H9 (cell line): ENCODE measurements at places on chromosomes 6 and 20.
A peak's percentile ranks its signal among the peaks of the same experiment; 100 is the strongest.

DNA sequence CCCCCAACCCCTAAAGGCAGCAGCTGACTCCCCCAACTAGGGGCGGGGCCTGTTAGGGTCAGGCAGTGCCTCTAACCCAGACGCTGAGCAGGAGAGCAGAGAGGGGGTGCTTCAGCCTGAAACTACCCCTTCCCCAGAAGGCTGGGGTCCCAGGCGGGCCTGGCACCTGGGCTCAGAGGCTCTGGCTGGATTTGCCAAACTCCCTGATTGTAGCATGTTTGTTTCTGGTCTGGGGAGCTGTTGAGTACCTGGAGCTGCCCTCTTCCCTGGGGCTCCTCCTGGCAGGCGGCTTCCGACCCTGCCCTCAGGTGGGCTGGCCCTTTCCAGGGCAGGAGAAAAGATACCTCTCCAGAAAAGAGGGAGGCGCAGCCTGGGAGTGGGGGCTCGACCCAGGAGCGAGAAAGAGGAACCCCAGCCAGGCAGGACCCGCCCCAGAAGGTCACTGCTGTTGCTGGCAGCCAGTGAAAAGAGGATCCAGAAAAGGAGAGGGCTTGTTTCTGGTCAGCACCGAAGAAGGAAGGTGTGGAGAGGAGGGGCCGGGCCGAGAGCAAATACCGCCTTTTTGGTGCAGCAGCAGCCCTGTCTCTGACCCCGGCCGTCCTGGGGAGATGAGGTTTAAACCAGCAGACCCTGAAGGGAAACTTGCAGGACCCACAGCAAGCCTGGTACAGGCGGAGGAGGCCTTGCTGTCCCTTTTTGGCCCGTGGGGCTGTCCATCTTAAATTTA, 810 bp upstream of the ABHD16B start:
- no peak for DNase-seq

- DNase-seq = no peak
Observed at GRCh38 chr20:56439771-56440291, 27.8 kb downstream of the CASS4 start.

DNA sequence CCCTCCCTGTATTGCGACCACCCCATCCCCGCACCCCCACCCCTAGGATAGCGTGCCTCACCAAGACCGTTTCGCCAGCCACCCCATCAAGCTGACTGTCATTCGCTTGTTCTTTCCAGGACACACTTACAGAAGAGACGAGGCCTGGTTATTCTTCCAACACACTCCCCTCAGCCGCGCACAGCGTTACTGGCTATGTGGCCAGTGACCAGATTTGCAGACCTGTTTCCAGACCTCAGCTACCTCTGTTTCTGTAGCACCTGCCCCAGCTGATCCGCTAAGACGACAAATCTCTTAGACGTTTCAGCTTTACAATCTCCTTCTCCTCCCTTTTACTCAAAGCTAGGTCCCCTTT, 26.1 kb downstream of the HLA-F start:
- no peak for DNase-seq

DNA sequence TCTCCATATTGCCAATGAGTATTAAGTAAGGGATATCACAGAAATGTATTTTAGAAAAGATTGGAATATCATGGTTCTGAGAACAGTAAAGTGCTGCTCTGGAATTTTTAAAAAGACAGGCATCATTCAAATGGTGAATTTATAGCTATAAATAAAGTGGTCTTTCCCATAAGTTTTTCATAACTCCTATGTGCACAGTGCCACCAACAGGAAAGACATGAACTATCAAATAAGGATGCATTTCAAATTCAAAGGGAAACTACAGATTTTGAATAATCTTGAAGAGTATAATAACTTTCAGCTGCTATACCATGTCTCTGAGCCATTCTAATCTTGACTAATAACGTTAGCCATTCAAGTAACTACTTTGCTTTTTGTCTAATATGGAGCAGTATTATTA, 456.8 kb upstream of the GJE1 start:
- no peak for DNase-seq

DNA sequence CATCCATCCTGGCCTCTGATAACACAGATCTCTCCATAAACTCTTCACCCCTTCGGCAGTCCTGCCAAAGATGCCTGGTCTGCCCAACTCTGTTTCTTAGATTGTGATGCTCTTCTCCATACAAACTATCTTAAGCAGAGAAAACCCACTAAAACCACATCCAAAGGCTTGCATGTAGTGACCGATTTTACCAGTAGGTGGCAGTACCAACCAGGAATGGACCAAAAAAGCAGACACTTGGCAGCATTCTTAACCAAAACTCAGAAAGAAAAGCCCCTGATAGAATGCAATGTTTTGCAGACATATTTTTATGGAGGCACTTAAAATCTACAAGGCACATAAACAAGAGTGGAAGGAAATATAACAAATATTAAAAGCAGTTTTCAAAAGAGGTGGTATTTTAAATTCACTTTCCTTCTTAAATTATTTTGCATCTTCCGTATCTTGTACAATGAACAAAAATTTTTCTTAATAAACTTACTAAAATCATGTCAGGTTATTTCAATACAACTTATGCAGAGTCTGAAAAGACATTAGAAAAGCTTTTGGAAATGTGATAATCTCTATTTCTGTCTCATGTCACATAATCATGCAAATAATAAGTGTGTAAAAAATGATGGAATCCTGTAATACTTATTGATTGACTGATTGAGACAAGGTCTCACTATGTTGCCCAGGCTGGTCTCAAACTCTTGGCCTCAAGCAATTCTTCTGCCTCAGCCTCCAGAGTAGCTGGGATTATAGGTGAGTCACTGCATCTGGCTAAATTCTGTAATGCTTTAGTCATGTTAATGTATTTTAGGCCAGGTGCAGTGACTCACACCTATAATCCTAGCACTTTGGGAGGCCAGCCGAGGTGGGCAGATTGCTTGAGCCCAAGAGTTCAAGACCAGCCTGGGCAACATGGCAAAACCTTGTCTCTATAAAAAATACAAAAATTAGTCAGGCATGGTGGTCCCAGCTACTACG, 29.4 kb downstream of the LRP11 start:
- DNase-seq = peak; percentile 58

GRCh38 chr6:25065666-25066065, 129.9 kb upstream of the RIPOR2 start:
- no peak for DNase-seq

- no peak for DNase-seq
Observed at GRCh38 chr6:125104425-125104824, 49.1 kb upstream of the TPD52L1 start.

DNA sequence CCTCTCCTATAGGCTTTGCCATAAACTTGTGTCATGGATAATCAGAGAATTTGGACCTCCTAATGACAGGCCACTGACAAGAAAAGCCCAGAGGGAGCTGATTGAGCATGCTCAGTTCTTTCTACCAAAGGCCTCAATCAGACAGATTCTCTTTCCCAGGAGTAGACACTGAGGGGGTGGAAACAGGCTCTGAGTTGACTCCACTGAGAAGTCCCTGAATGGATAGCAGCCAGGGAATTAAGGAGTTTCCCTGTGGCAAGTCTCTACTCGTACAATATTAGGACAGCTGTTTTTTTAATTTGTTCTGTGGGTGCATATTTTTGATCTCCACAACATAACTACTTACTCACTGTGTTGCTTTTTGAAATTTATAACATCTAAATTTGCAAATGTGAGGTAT, 63.3 kb downstream of the SLC16A10 start:
- DNase-seq = no peak

GRCh38 chr6:111975466-111975865, 78.4 kb upstream of the CCN6 start:
- no peak for DNase-seq

- DNase-seq = no peak
Observed at GRCh38 chr6:45997875-45998506, 17.7 kb downstream of the CLIC5 start.

DNA sequence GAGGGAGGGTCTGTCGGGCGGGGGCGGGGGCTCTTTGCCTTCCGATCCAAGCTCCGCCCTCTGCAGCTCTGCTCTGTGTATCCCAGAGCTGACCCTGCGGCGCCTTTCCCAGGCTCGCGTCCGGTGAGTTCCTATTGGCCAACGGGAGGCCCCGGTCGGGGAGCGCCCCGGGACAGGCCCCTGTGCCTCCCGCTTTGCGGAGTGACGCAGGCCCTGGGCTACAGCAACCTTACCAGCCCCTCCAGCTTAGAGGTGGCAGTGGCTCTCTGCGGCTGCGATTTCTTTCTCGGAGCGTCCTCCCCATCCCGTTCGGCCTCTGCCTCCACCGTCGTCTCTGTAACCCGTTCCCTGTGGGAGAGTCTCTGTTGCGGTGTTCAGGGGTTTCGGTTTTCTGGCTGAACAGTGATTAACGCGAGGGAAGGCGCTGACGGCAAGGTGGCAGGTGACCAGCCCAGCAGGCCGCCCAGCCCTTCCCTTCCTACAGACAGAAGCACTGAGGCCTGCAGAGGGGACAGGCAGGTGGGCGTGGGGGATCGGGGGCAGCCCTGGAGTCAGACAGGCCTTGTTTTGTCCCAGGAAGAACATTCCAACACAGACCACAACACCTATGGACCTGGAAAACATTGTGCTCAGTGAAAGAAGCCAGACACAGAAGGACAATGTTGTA, 18.1 kb upstream of the CEBPB start:
- DNase-seq = peak; percentile 98

DNA sequence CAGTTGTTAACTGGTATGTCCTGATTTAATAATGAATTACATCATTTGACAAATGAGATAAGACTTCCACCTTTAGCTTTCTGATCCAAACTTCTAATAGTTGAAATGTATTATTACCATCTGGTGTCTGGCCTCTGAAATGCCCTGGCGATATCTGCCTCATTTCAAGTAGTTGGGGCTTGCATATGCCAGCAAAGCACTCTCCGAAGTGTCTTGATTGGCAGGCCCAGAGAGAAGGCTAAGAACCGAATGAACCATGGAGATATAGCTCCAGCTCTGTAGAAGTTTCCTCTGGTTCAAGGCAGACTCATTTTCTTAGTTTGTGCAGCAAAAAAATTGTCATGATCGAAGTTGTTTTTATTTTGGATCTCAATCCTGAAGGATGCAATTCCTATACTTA, 13.4 kb upstream of the HIVEP2 start:
- DNase-seq = no peak

GRCh38 chr6:119200512-119201175, 122.2 kb upstream of the FAM184A start:
- DNase-seq = no peak

DNA sequence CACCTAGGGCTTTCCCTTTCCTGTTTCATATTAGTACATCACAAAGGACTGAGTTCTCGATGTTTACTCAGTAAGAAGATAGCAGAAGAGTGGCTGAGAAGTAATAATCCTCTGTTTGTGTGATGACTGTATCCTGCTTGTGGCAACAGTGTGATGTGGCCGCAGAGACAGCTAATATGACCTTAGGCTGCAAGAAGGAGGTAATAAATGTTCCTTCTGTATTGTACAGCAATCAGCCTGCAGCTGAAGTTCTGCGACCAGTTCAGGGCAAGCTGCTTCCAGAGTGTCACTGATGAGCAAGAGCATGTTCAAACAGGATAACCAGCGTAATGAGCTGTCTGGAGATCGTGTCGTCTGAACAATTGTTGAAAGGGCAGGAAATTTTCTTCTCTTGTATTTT, 70.9 kb downstream of the OPN5 start:
- DNase-seq = no peak

DNA sequence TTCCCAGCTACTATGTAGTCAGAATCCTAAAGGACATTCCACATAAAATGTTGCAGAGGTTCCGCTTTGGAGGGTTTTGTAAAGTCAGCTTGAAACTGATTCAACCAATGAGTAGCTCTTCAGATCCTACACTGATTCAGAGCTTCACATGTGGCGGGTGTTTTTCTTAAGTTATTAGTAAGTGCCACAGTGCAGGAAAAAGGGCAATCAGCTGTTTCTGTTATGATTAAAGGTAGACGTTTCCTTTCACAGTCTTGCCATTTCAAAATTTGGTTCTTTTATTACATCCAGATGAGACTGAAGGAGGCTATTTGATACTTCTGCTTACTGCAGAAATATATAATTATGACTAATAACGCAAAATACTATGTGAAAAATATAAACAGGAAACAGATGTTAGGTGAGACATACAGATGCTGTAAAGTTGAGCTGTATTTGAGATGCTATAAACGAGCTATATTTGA, 443.9 kb downstream of the CDKAL1 start:
- no peak for DNase-seq

GRCh38 chr6:139422105-139423036, 47.9 kb upstream of the CITED2 start:
- no peak for DNase-seq

DNA sequence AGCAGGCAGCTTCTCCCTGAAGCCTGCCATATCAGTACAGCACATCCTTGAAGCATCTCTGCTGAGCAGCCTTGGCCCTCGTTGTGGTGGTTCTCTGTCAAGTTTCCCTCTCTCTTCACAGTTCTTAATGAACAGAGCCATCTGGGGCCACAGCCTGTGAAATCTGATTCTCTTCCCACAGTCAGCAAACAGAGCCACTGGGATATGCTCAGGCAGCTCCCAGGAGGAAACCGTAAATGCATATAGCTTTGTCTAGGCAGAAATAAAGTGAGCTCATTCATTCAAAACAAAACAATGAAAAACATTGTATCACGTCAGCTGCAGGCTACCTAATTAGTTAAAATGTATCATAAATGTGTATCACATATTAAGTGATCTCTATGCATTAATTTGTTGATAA, 80.3 kb downstream of the TBC1D7 start:
- DNase-seq = peak; percentile 50

- DNase-seq = no peak
Observed at GRCh38 chr20:47774131-47774777, 11.0 kb downstream of the SULF2 start.

DNA sequence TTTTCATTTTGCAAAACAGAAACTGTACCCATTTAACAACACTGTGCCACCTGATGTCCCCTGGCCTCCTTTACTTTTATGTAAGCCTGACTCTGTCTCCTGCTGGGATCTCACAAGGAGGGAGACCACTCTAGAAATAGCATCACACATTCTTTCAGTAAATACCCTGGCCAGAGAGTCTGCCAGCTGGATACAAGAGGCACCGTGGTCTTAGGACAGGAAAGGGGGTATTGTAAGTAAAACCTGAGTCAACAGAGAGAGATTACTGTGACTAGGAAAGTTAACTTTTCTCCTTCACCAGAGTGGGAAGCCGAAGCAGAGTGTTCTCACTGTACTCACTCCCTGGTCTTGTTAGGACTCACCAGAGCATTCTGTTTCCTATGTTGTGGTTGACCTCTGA, 27.8 kb downstream of the CMTR1 start:
- DNase-seq = no peak
